ENCODE measurements at places on chromosomes 12 and 14. TPM values are rescaled to one million over a fixed set of nuclear protein-coding genes. Genes with fewer than 3 reads are reported as not detected.

The GOLT1B gene
- 48.1 TPM for total RNA-seq

The DNAI7 gene
- total RNA-seq = not detected

The CIDEB gene
- total RNA-seq = not detected

The LRRC43 gene
- total RNA-seq = 0.53 TPM

The VPS33A gene
- total RNA-seq = 44.3 TPM

The KCNK13 gene
- 0.39 TPM for total RNA-seq

The MUCL1 gene
- total RNA-seq = not detected

The TMEM63C gene
- 1.7 TPM for total RNA-seq

The PTPN6 gene
- 19.8 TPM for total RNA-seq

The VWF gene
- total RNA-seq = 0.35 TPM

The MGST1 gene
- 235 TPM for total RNA-seq

The ZFHX2 gene
- 19.4 TPM for total RNA-seq
